ENCODE measurements at places on chromosomes 5 and 9. TPM values are rescaled to one million over a fixed set of nuclear protein-coding genes. Genes with fewer than 3 reads are reported as not detected.

- no peak for DNase-seq
Observed at GRCh38 chr9:111393971-111394370, 63.9 kb upstream of the OR2K2 start.

DNA sequence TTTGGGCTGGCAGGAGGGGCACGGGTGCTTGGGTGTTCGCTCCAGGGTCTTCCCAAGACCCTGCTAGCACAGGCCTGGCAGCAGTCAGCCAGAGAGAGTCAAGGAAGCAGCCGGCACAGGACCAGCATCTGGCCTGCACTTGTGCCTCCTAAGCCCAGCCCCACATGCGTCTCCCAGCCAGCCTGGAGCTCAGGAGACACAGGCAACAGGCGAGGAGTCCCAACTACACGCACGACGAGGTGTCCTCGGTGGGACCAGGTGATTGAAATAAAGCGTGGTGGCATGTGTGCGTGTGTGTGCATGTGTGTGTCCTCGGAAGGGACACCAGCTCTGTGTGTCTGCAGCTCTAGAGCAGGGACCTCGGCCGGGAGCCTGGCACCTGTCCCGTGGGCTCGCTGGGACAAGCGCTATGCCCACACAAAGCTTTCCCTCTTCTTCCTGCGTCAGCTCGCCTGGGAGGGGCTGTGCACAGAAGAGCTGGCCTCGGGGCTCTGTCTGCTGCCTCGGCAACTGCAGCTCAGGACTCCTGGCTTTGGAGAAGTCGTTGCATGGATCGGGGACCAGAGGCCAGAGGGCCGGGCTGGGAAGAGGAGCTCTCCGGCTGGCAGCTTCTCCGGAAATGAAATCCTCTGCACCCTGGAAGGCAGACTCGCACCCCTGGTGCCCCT lies 14.7 kb upstream of the SLC9A3 start:
- DNase-seq: no peak

GCNT4 gene
- total RNA-seq: 8.3 TPM

ARL15 gene
- total RNA-seq: 16.9 TPM

All from type B pancreatic cell (in vitro differentiated cells).